WERI-Rb-1 (cell line): ENCODE measurements at places on chromosomes 3 and 15.

DNA sequence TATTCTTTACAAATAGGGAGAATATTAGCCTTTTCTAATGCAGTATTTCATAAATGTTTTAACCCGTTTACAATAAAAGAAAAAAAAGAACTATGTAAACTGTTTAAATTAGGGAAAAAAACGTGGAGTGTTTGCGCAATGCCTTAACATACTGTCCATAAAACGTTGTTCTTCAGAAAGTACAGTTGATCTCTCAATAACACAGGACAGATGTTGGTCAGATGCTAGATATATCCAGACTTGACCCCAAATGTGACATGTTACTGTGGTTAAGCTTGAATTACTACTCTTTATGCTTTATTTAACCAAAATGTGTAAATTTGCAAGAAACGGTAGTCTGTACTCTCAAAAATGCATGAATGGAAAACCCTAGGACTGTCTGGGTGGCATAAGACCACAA, 110.3 kb downstream of the PLOD2 start:
- no peak for DNase-seq

- no peak for DNase-seq
Measured at GRCh38 chr15:25731411-25731810, 131.7 kb downstream of the ATP10A start.

- no peak for DNase-seq
Measured at GRCh38 chr15:91516866-91517265, 336.6 kb upstream of the SLCO3A1 start.

GRCh38 chr3:55857633-55858032, 370.5 kb upstream of the WNT5A start:
- DNase-seq = no peak

GRCh38 chr15:39361497-39361896, 219.4 kb upstream of the THBS1 start:
- DNase-seq = no peak

- DNase-seq = no peak
Measured at GRCh38 chr3:67459796-67460195, 194.6 kb downstream of the SUCLG2 start.

DNA sequence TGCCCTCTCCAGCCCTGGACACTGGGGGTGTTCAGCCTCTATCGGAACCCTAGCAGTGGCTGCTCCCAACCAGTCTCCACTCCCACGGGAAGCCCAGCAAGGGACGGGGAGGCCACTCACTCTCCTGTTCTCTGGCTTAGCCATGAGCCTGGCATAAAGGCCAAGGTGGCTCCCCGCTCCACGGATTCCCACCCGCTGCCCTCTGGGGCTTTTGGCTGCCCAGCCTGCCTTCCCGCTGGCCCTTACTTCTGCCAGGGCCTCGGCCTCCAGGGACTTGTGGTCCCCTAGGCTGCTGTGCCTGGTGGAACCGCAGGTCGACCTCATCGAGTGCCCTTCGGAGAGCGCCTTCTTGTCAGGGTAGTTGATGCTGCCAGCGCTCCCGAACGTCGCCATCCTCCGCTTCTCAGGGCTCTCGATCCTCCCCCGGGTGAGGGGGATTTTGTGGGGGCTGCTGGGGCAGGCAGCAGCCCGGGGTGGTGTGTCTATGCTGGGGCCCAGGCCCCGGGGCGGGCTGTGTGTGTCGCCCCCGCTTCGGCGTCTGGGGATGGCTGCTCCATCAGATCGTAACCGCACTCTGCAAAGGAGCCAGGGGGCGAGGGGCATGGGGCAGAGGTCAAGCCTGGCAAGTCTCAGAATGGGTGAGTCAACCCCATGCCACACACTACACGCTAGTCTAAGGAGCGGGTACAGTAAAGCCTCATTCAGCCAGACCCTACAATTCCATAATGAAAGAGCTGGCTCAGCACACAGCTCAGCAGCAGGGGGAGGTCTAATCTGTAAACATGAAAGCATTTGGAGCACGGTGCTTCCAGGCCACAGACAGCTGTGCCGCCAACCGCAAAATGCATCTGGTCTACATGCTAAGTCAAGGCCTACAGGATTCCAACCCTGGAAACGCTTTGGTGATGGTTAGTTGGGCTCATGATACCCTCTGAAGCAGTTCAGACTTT, 27.3 kb upstream of the RAD18 start:
- DNase-seq = peak; percentile 25

- no peak for DNase-seq
Measured at GRCh38 chr3:108509263-108509662, 1.1 kb downstream of the MYH15 start.
